ENCODE measurements at places on chromosomes 6 and 20.

DNA sequence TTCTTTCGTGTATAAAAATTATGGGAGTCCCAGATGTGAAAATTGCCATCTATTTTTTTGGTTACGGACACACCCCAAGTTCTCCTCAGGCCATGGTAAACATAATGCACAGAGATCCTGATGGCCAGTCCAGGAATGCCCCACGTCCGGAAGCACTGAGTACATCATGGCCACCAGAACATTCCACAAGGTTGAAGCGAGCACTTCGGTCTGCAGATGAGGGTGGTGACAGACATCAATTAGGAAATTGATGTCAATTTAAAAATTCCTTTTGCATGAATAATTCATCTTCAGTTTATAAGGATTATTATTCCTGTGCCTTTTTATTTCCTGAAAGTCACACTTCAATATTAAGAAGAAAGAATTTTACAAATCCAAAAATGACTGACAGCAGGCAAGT lies 13.2 kb upstream of the EXOC2 start:
- DNase-seq = no peak

DNA sequence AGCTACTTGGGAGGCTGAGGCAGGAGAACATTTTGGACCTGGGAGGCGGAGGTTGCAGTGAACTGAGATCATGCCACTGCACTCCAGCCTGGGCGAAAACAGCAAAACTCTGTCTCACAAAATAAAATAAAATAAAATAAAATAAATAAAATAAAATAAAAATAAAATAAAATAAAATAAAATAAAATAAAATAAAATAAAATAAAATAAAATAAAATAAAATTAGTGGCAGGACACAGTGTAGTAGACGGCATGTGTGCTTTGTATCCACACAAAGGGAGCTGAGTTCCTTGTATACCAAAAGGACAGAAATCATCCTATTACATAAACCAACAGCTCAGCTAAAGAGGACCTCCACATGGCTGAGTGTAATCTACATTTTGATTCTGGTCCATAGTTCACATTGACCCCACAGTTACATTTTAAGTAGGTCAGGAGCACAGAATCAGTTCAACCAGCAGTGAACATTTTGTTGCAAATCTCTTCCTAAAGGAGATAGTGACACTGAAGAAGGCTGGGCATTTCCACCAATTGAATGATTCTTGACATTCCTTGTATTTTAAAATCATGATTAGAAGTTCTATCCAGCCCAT lies 91.7 kb upstream of the MAP7 start:
- DNase-seq = no peak

GRCh38 chr6:136066005-136066404 lies 184.1 kb downstream of the MTFR2 start:
- DNase-seq = no peak

GRCh38 chr20:1323256-1323655 lies 5.7 kb downstream of the SDCBP2 start:
- DNase-seq = no peak

DNA sequence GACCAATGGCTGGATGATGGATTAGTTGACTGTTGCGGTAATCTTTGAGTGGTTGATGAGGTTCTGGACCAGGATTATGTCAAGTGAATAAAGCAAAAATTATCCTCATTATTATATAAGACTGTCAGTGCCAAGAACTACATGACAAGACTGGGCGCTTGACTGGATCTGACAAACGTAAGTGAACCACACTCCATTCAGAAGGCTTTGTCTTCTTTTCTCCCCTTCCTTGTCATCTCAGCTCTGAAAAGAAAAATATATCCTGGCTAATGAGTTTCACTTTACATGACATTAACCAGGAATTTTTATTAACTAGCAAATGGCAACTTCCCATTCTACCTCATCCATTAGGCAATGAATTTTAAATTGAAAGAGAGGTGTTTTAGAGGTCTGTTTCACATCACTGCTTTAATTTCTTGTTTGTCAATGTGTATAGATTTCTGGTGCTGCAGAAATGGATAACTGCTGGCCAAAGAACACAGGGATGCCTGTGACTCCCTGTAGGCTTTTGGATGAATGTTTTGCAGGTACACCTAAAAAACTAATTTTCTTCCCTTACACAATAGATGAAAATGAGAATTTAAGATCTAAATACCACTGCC lies 150.1 kb downstream of the ELOVL4 start:
- no peak for DNase-seq

- DNase-seq = no peak
Measured at GRCh38 chr6:113596387-113597230, 260.5 kb upstream of the MARCKS start.

Measured in ecto neural progenitor cell (in vitro differentiated cells).